T-helper 17 cell (primary cell): ENCODE measurements at places on chromosomes 11 and 22. TPM values are rescaled to one million over a fixed set of nuclear protein-coding genes. Genes with fewer than 3 reads are reported as not detected.
A peak's percentile ranks its signal among the peaks of the same experiment; 100 is the strongest.

GRCh38 chr11:10487002-10487647 is 32.1 kb downstream of the AMPD3 start:
- no peak overlapping the region for H3K27ac ChIP-seq
- H3K4me3 ChIP-seq, result no peak overlapping the region
- no peaks in the 10 kb centered on the region for H3K27me3 ChIP-seq
- peaks cover 6% of the 10 kb centered on the region for H3K36me3 ChIP-seq

- DNase-seq, result no peak
- H3K4me1 ChIP-seq, result peaks cover 12% of the 10 kb centered on the region
- no peak overlapping the region for H3K4me3 ChIP-seq
- no peak overlapping the region for H3K27ac ChIP-seq
Measured at GRCh38 chr11:78311702-78312371, 105.8 kb downstream of the GAB2 start.

DNA sequence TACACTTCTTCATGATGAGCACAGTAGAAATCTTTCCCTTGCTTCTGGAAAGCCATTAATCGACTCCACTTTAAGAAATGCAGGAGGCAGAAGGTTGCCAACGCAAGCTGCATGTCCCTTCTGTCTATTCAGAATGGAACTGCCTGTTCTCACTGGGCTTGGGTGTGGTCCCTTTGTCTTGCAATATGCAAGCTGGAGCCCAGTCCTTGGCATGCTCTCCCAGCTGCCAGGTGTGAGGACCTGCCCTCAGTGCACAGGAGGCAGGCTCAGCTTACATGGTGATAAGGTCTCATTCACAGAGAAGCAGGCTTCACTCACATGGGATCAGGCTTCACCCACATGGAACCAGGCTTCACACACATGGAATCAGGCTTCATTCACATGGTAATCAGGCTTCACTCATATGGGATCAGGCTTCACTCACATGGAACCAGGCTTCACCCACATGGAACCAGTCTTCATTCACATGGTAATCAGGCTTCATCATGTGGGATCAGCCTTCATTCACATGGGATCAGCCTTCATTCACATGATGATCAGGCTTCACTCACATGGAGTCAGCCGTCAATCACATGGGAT is 59.2 kb upstream of the USP47 start:
- no peaks in the 10 kb centered on the region for H3K36me3 ChIP-seq
- no peak overlapping the region for H3K4me3 ChIP-seq
- H3K4me1 ChIP-seq, result peaks cover under 1% of the 10 kb centered on the region
- DNase-seq, result no peak
- peaks cover 65% of the 10 kb centered on the region for H3K27me3 ChIP-seq

GRCh38 chr22:33129621-33130020 is 71.4 kb upstream of the SYN3 start:
- peaks cover 7% of the 10 kb centered on the region for H3K27me3 ChIP-seq
- H3K27ac ChIP-seq, result no peak overlapping the region
- no peaks in the 10 kb centered on the region for H3K36me3 ChIP-seq
- H3K4me3 ChIP-seq, result no peak overlapping the region

DNA sequence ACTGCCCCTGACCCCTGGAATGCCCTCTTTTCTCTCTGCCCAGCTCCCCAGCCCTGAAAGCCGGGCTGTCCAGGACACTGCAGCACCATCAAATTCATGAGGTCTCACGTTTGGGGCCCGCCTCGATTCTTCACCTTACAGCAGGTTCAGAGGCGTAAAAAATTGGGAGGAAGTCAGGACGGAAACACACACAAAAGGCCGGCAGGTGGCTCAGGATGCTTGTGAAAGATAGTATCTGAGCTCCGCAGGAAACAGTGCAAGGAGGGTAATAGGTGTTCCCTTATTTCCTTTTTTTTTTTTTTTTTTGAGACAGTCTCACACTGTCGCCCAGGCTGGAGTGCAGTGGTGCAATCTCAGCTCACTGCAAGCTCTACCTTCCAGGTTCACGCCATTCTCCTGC is 4.1 kb downstream of the RFPL2 start:
- H3K4me3 ChIP-seq, result peak overlapping the region; percentile 26
- H3K27me3 ChIP-seq, result no peaks in the 10 kb centered on the region
- DNase-seq, result no peak
- H3K36me3 ChIP-seq, result peaks cover 3% of the 10 kb centered on the region
- H3K4me1 ChIP-seq, result peaks cover 38% of the 10 kb centered on the region

The TRIM22 gene
- 293 TPM for total RNA-seq
